ENCODE measurements at places on chromosomes 4 and X. TPM values are rescaled to one million over a fixed set of nuclear protein-coding genes. Genes with fewer than 3 reads are reported as not detected.

GRCh38 chr4:85488416-85488815 lies 13.5 kb downstream of the ARHGAP24 start:
- no peak for DNase-seq

GRCh38 chrX:80537096-80537495 lies 116.8 kb downstream of the TENT5D start:
- DNase-seq = no peak

The SHOX gene
- total RNA-seq = not detected

GRCh38 chr4:5027346-5027745 lies 8.1 kb upstream of the CYTL1 start:
- DNase-seq = no peak
